ENCODE measurements at places on chromosomes 12 and 14.
A peak's percentile ranks its signal among the peaks of the same experiment; 100 is the strongest.

GRCh38 chr14:60652674-60653651 lies 3.7 kb upstream of the SIX1 start:
- no peak for DNase-seq

DNA sequence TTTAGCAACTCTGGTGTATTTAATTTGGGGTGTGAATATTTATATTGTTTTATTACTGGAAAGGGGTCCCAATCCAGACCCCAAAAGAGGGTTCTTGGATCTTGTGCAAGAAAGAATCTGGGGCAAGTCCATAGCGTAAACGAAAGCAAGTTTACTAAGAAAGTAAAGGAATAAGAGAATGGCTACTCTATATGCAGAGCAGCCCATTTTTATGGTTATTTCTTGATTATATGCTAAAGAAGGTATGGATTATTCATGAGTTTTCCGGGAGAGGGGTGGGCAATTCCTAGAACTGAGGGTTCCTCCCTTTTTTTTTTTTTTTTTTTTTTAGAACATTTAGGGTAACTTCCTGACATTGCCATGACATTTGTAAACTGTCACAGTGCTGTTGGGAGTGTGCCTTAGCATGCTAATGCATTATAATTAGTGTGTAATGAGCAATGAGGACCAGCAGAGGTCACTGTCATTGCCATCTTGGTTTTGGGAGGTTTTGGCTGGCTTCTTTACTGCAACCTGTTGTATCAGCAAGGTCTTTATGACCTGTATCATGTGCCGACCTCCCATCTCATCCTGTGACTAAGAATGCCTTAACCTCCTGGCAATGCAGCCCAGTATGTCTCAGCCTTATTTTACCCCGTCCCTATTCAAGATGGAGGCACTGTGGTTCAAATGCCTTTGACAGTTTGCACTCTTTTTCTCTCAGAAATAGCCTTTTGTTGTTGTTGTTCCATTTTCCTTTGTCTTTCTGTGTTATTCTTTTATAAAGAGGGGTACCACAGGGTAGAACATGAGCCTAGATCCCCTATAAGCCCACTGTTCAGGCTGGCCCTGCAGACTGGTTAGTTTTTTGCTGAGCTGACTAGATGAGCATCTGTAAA lies 75.5 kb upstream of the DCD start:
- peak; percentile 55 for DNase-seq

GRCh38 chr12:92138144-92138543 lies 7.5 kb downstream of the BTG1 start:
- no peak for DNase-seq

DNA sequence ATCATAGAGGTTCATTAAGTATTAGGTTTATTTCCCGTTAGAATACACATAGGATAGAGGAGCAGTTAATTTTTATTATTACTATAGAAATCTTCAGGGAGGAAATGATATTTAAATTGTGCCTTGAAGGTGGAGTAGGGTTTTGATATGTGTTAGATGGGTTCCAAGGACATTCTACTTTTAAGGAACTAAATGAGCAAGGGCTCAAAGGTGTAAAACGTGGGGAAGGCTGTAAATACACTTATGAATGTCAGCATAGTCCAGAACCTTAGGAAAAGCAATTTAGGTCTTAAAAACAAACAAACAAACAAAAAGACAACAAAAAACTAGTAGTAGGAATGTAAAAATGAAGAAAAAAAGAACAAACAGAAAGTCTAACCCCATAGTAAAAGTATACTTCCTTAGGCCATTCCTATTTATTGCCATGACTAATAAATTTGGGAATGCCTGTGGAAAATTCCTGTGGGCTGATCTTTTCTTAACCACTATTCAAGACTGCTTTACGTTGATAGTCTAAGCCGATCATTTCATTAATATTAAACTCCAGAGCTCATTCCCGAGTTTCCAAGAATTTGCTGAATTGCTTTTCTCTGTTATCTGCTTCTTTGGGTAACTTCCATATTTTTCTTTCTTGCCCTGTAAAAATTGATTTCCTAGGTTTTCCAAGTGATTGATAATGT lies 180.3 kb downstream of the RAD51B start:
- no peak for DNase-seq

DNA sequence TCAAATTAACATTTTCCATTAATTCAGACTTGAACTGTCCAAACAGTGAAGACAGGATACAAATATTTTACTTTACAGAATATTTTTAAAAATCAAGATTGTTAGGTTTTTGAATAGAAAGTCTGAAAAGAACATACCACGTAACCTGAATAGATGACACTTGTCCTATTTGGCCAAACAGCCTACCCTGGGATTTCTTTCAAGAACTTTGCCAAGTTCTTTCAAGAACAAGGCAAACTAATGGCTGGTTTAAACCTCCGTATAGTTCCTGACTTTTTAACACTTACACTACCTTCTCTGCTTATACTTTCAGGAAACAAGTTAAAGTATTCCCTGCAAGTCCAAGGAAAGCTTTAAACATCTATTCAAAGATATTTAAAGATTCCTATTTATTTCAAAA lies 35.0 kb downstream of the MAP4K5 start:
- no peak for DNase-seq

DNA sequence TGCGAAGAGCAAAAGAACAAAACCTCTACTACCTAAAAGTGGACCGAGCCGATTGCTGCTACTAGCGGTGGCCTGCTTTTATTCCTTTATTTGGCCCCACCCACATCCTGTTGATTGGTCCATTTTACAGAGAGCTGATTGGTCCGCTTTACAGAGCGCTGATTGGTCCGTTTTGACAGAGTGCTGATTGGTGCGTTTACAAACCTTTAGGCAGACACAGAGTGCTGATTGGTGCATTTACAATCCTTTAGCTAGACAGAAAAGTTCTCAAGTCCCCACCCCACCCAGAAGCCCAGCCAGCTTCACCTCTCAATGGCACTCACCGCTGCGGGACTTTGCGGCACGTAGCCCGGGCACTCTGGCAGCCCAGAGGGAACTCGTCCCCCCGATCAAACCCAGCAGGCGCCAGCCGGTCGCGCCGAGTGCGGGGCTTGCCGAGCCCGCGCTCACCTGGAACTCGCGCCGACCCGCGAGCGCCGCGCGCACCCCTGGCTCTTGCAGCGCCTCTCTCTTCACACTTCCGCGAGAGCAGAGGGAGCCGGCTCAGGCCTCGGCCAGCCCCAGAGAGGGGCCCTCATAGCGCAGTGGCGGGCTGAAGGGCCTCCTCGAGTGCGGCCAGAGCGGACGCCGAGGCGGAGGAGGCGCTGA lies 8.7 kb upstream of the FGD4 start:
- peak; percentile 38 for DNase-seq
